Choroid plexus epithelial cell (primary cell): ENCODE measurements at places on chromosomes 1 and 21.

GRCh38 chr1:59419361-59420140, 122.7 kb downstream of the FGGY start:
- no peak for DNase-seq

DNA sequence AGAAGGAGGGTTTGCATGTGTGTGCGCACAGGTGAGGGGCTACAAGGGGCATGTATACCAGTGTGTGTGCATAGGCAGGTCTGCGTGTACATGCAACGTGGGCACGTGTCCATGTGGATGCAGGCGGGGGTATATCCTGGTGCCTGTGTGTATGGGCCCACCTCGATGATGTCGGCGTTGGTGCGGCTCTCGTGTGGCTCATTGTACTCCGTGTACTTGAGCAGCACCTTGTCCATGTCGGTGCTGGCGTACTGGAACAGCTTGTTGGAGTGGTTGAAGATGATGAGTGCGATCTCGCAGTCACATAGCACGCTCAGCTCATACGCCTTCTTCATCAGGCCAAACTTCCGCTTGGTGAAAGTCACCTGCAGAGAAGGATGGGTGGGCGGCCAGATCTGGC, 18.3 kb downstream of the MEF2D start:
- no peak for DNase-seq

DNA sequence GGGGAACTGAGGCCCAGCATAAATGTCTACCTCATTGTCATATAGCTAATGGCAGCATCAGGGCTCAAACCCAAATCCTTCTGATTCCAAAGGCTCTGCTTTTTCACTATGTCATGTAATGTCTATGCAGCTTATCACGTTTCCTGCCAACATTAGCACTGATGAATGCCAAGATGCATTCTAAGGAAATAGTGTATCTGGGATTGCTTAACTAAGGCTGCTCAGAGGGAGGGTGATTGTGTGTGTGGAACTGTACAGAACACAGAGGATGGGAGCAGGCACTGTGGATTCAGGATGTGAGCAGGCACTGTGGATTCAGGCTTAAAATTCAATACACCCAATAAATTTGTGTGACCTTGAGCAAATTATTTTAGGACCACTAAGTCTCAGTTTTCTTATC, 456.4 kb upstream of the DEPDC1 start:
- no peak for DNase-seq

GRCh38 chr1:185674201-185674600, 60.0 kb upstream of the HMCN1 start:
- DNase-seq: no peak

GRCh38 chr1:168623003-168623828, 46.8 kb downstream of the XCL1 start:
- DNase-seq: peak; percentile 77
